PC-9 (cell line): ENCODE measurements at places on chromosomes 1 and 21. TPM values are rescaled to one million over a fixed set of nuclear protein-coding genes. Genes with fewer than 3 reads are reported as not detected.

DNA sequence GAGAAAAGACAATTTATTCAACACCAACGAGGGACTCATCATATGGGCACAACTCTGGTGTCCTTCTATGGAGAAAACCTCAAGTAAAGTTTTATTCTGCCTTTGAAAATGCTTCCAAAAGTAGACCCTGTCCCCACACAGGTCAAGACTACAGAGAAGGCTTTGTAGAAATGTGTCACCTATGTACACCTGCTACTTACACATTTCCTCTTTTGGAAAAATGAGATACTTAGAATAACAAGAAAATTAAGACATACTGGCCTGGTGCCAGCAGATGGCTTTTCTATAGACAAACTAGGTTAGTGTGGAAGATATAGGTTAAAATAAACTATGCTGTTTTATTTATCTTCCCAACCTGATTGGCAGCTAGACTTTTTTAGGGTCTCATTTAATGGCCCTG is 13.6 kb downstream of the POGK start:
- DNase-seq: no peak

GRCh38 chr1:204177133-204177532 is 11.0 kb upstream of the REN start:
- DNase-seq: no peak

DNA sequence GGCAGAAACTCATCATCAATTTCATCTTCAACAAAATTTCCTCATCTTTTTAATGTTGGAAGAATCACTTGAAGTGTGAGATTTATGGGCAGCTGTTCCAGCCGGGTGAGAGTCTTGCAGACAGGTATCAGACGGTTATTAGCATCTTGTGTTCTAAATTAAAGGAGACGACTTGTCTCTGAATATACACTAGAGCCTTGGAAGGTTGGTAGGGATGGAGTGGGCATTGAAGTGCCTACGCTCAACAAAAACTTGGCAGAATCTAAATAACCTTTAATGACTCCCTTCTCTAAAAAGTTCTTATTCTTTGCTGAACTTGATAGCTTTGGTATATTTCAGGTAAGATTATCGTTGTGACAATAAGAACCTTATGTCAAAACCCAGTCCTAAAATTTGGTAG is 111.5 kb upstream of the MAGI3 start:
- DNase-seq: no peak

DNA sequence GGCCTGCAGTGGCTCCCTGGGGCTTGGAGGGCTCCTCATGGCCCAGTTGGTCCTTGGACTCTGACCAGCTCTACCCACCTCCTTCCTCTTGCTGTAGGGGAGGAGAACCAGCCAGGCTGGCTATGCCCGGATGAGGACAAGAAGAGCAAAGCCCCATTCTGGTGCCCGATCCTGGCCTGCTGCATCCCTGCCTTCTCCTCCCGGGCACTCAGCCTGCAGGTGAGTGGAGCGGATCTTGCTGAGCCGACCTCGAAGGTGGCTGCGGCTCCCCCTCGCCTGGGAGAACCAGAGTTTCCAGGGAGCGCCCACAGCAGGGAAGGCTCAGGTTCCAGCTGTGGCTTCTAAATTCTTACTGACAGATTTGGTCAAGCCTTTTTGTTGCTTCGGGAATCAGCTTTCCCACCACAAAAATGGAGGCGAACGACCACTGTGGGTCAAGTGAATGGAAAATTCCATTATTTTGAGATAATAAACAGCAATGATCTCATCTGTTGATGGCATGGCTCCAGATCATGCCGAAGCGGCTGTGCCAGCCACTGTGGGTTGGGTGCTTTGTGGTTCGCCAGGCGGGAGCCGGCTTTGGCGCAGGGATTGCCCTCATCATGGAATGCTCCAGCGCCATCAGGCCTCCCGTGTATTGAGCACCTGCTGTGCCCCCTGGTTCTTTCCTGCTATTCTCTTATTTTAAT is 106.5 kb upstream of the ACTL8 start:
- DNase-seq: no peak

DNA sequence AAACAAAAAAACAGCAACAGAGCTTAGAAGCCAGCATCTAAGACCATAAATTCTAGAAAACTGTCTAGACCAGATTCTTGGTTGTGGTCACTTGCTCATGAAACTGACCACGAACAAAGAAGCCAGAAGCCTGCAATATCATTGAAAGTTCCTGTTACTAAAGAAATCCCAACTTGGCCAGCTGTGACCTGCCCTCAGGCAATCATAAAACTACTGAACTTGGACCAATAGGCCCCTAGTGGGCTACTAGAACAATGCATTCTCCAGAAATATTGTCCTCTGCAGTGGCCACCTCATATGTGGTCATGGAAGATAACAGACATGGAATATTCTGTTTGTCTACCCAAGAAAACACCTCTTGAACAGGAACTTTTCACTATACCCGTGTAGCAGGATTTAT is 87.7 kb downstream of the SPATA17 start:
- DNase-seq: peak; percentile 56

DNA sequence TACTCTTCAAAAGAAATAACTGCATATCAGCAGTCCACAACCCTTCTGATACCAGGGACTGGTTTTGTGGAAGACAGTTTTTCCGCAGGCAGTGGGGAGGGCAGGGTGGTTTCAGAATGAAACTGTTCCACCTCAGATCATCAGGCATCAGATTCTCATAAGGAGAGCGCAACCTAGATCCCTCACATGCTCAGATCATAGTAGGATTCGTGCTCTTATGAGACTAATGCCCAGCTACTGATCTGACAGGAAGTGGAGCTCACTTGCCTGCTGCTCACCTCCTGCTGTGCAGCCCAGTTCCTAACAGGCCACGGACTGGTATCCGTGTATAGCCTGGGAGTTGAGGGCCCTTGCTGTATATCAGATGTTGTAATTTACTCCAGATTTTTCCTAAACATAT is 11.5 kb downstream of the RO60 start:
- no peak for DNase-seq

- no peak for DNase-seq
Measured at GRCh38 chr1:34050709-34051485, 114.1 kb downstream of the CSMD2 start.

DNA sequence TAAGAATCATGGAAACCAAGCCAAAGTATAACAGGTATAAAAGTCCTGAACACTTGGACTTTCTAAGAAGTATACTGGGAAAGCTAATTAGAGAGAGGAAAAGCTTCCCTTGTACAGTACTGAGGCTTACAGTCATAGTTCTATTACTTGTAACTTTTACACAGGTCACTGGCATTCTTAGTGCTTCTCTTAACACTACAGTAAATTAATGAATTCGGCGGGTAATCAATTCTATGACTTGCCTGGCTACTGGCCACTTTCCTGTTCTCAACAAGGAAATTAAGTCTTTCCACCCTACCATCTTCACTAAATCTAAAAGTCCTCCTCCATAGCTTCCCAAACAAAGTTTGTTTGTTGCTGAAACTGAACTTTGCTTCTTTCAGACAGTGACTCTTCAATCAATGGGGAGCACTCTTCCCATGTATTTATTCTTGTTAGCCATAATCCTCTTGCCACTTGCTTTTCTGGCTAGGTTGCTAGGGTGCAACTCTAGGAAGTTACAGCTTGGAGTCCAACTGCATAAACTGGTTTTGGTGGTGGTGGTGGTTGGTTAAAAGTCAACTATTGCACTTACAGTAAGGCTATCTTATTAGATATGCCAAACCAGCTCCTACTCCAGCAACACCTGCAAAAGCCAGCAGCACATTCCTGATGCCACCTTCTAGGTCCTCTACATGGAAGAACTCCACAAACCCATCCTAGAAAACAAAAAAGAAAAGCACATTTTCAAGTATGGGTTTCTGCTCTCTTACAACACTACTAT is 2.4 kb downstream of the MCL1 start:
- DNase-seq: no peak

DNA sequence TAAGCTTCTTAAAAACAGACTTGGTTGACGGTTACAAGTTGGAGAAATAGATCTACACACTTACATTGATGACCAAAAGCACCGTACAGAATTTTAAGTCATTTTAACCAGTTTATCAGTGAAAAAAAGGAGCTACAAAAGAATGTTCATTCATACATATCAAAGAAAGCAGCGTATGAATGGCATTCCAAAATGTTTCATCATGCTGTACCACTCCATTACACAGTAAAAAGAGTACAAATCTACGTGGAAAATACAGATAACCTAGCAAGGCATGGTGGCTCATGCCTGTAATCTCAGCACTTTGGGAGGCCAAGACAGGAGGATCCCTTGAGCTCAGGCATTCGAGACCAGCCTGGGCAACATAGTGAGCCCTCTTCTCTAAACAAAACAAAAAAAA is 40.3 kb downstream of the ZZZ3 start:
- DNase-seq: no peak

Gene CFHR2
- total RNA-seq: not detected in 2 replicates

DNA sequence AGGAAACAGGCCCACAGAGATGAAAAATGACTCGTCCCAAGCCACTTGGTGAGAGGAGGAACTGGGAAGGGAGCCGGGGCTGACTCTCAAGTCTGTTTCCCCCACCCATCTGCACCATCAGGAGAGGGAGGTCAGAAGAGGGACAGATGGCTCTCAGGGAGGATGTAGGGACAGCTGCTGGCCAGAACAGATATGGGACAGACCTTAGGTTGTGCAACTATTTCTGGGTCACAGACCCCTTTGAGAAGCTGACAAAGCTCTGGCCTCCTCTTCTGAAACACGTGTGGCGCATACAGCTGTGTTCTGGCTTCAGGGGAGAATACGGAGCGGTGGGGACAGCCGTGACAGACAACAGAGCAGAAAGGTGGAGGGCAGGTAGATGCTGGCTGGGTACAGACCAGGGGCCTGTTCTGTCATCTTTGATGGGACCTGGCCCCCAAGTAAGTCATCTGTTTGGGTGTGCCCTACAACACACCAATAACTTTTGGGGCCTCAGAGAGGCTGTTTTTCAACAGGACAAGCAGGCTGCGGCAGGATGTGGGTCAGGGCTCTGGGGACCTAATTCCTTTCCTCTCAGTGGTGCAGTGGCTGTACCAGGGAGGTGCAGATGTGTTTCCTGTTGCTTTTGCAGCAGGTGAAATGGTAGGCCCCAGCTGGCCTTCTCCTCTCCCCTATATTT is 7.3 kb downstream of the SH3BGRL3 start:
- DNase-seq: no peak

Gene CYP4Z1
- total RNA-seq: not detected in 2 replicates

GRCh38 chr1:78799926-78800325 is 150.3 kb downstream of the IFI44 start:
- no peak for DNase-seq

- no peak for DNase-seq
Measured at GRCh38 chr21:38269576-38269936, 12.8 kb downstream of the KCNJ15 start.

- no peak for DNase-seq
Measured at GRCh38 chr1:57848406-57848805, 424.5 kb upstream of the DAB1 start.
